Brain (organoid and tissue), 16 donors: ENCODE measurements at places on chromosomes 12 and 14.

DNA sequence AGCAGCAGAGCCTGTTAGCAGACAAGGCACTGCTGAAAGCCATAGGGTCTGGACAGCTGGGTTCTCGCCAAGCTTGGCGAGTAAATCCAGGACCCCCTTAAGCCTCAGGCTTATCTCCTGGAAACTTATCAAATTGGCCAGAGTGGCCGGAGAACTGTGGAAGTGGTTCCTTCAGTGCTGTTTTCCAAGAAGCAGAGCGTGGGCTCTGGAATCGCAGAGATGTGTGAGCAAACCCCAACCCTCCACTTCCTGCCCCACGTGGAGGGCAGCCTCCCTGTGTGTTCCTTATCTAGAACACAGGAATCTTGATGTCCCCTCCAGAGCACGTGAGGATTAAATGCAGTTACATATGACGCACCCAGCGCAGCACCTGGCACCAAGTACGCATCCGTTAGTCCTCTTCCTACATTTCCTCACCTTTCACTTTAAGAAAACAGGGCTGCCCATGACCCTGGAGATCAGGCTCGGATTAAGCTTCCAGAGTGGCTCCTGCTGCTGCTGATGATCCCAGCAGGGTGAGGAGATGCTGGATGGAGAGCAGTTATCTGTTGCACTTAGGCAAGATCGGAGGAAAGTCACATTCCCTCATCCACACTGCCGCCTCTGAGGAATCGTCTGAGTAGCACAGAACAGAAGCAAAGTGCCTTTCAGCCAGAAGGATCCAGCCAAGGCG, 35.0 kb downstream of the MMAB start:
- DNase-seq, result no peak

- DNase-seq, result peak; percentile 81
These were observed 45.4 kb downstream of the BCAT1 start for GRCh38 chr12:24903329-24904088.

DNA sequence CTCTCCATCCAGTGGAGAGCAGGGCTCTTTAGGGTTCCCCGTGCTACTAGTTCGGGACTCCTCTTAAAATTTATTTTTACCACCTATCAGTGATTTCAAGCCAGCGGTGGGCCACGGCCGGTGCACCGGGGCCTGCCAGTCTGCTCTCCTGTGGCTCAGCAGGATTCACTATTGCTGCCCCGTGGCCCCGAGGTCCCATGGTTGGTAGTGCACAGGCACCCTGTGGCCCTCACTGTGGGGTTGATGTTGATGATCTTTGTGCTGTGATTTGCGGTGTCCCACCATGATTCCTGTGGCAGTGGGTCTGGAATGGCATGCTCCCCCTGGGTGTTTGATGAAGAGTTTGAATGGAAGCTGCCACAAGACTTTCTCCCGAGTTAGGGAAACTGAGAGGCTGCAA, 12.6 kb upstream of the MEG3 start:
- no peak for DNase-seq

GRCh38 chr12:12357719-12358461, 1.0 kb downstream of the BORCS5 start:
- peak; percentile 77 for DNase-seq

GRCh38 chr12:112198120-112198733, 72.9 kb downstream of the TRAFD1 start:
- peak; percentile 62 for DNase-seq

DNA sequence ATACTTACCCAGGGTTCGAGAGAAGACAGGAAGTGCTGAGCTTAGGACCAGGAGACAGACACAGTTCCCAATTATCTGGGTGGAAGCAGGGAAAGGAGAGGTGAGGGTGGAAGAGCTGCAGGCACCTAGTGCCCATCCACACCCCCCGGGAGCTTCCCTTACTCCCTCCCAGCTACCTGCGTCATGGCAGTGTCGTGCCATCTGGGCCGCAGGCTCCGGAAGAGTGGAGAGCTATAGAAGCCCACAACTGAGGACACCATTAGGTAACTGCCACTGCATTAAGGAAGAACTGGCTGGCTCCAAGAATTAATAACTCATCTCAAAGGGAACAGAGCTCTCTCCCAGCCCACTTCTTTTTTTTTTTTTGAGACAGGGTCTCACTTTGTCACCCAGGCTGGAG, 5.8 kb upstream of the DHH start:
- no peak for DNase-seq

DNA sequence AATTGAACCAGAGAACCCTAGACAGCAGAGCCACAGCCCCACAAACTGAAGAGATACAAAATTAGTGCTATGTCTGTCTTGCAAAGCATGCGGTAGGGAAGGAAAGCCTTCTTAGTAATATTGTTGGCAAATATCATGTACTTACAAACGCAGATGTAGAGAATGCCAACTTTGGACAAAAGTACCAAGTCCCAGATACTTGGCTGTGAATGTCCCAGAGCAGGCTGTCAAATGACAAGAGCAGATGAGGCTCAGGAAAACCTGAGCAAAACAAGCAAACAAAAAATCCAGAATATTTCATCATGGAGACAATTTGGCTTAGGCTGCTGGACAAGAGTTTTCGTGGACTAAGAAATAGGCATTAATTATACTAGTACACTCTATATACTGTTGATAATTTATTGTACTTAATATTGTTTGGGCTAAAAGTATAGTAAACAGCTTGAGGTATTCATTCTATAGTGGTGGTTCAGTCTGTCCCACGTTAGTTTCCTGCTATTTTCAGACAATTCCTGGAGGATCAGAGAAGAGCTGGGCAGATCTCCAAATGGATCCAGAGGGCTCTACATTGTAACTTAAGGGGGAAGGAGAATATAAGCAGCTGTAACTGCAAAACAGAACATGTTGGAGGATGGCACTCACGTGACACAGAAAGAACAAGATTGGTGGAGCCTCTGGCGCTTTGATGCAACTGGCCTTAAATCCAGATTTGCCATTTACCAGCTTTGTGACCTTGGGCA, 329.8 kb downstream of the ATP23 start:
- DNase-seq, result no peak

- no peak for DNase-seq
These were observed 536.8 kb downstream of the MED13L start for GRCh38 chr12:115740586-115741155.

- no peak for DNase-seq
These were observed 22.5 kb downstream of the SYNE2 start for GRCh38 chr14:63875311-63875710.

GRCh38 chr12:128909653-128910052, 56.4 kb downstream of the GLT1D1 start:
- no peak for DNase-seq

DNA sequence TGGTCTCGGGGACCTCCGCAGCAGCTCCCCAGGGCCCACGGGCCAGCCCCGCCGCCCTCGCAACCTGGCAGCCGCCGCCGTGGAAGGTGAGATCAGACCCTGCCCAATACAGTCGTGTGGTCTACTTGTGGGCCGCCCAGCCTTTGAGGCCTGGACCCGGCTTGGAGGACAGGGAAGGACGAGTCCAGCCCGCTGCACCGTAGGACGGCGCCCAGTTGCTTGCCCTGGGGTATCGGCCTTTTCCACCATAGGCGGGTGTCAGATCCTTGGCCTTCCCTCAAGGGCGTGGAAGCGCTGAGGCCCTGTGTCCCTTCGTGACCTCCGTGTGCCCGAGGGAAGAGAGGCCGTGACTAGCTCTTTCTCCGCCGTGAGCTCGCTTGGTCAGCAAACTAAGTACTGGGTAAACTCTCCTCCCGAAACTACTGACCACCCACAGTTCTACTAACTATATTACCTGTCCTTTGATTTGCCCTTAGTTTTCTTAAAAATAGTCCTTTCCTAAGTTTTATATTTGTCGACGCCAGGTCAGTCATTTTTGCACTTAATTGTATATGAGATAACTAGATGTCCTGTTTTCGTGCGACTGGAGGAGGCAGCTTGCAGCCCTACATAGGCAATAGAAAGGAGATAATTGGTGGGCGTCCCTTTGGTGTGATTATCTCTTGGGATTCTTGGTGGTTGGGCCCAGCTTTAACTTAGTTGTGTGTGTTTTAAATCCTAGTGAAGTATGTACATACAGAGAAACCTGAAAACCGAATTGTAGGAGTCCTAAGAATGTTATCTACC, 757 bp downstream of the SLC25A3 start:
- DNase-seq, result peak; percentile 45

DNA sequence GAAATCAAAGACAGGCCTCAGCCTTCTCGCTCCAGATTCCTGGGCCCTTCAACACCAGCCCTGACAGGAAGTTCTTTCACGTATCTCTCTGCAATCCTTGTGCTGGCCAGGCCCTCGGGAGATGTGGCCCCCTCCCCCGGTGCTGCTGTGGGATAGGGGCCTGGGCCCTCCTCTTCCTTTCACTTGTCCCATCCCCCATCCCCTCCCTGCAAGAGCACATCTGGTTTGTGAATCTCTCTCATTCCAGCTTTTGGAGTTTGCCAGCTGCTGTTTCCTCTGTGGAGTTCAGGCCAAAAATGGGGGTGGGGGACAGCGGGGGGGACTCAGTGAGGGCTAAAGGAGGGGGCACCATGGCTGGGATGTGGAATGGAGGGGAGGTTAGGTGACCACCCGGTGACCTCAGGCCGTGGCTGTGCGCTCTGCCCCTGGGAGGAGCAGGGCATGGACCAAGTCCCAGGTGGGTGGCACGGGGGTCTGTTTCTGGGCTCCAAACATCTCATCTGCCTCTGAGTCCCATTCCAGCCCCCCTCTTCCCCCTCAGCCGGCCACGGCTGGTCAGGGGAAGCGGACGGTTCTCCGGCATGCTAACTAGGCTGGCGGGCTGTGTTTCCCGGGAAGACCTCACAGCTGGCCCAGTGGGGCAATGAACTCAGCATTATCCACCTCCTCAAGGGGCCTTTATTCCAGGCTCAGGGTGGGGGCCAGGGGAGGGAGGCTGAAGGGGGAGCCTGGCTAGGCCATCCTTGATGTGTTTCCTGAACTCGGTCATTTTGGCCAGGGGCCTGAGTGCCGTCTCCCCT, 7.4 kb downstream of the LRP1 start:
- DNase-seq, result peak; percentile 73

- no peak for DNase-seq
These were observed 8.8 kb upstream of the CLECL1 start for GRCh38 chr12:9741726-9742125.

- DNase-seq, result no peak
These were observed 108.5 kb downstream of the ANO6 start for GRCh38 chr12:45324391-45324790.

GRCh38 chr14:28635387-28635786, 131.2 kb upstream of the FOXG1 start:
- DNase-seq, result peak; percentile 73

DNA sequence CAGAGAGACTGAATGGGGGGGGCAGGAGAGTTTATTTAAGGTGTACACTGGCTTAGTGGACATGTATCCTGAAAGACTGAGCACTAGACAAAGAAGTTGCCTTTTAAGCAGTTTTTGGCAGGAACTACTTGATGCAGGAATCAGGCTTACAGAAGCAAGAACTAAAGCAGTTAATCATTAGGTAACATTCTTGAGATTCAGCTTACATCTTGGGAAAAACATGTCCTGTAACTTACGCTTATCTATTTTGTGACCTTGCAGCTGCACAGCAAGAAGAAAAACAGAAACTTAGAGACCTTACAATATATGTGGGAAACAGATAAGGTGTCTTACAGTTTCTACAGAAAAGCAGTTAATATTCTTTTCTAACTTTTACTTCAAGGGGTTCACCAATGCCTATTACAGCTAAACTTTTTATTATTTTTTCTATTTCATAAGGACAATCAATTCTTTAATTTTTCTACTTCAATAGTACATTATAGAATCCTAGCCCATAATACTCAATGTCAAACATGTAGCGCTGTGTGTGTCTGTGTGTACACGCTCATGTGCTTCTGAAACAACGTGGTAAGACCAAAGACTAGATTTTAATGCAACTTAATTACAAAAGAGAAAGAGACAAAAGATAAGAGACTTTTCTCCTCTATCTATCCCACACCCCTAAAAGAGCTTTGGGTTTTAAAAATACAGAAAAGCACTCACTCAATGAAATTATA, 276.9 kb downstream of the PRKD1 start:
- no peak for DNase-seq

- peak; percentile 83 for DNase-seq
These were observed 10.2 kb upstream of the GOLGA5 start for GRCh38 chr14:92783813-92784431.

DNA sequence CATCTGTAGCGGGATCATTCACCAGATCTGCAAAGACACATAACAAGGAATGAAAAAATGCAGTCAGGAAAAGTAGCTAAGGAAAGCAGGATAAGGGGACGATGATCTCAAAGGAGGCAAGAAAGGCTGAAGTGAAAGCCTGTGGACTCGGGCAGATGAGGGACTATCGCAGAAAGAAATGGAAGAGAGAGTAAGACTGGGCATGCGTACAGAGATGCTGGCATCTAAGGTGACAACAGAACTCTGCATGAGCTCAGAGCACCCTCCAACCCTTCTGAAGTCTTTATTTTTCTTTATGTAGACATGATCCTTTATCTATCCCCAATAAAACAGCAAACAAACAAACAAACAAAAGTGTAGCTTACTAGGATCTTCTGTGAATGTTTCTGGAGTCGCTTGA, 7.2 kb downstream of the MFAP5 start:
- no peak for DNase-seq

- no peak for DNase-seq
These were observed 105.4 kb downstream of the FUT8 start for GRCh38 chr14:65517635-65518542.

DNA sequence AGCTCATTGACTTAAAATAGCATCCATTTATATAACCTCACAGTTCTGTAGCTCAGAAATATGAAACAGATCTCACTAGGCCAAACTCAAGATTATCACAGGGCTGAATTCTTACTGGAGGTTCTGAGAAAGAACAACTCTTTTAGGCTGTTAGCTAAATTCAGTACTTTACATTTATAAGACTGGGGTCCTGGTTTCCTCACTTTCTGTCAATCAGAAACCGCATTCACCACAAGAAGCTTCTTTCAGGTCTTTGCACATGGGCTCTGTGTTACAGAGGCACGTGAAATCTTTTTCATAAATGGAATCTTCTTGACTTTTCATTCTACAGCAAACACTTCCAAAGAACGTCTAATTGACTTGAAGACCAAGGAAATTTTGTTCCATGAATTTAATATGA, 876.3 kb upstream of the FOXG1 start:
- DNase-seq, result no peak

- DNase-seq, result no peak
These were observed 158.6 kb upstream of the SLC38A2 start for GRCh38 chr12:46531059-46531785.
